ENCODE measurements at places on chromosomes 12 and 14.

GRCh38 chr12:9741726-9742125 is 8.8 kb upstream of the CLECL1 start:
- peak; percentile 81 for DNase-seq

DNA sequence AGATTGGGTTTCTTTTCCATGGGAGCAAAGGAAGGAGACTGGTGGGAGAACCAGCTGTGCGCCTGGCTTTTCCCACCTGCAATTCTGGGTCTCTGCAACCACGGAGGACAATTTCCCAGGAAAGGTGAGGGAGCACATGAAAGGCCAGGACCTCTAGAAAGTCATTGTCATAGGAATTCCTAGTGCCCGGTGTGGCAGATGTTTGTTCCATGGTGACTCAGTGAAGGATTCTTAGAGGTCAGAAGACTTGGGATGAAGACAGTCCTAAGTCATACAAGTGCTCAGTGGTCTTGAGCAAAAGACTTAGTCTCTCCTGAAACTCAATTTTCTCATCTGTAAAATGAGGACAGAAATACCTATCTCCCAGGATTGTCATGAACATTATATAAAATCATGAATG is 51.3 kb downstream of the KCNA5 start:
- no peak for DNase-seq

DNA sequence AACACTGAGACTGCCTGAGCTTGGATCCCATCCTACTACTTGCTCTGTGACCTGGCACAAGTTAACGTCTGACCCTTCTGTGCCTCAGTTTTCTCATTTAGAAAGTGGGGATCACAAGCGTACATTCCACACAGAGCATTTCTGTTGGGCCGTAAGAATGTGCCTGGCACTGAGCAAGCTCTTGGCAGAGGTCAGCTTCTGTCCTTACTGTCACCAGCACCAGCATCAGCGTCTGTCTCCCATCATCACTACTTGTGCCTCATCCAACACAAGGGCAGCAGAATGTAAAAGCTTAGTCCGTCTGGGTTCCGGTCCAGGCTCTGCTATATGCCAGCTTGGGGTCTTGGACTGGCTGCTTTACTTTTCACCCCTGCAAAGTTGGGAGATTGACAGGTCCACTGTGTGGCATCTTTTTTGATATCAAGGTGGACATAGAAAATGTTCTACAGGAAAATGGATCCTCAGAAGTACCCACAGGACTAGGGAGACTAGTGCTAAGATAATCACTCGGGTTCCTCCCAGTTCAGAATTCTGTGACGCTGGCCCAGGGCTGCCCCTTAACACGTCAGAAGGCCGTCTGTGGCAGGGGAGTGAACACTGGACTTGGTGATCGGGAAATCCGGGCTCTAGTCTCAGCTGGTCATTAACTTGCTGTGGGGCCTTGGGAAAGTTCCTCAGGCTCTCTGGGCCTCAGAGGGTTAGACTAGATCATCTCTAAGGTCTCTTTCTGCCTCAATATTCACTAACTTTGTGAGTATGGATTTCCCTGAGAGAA is 65.9 kb downstream of the CACNA1C start:
- no peak for DNase-seq

DNA sequence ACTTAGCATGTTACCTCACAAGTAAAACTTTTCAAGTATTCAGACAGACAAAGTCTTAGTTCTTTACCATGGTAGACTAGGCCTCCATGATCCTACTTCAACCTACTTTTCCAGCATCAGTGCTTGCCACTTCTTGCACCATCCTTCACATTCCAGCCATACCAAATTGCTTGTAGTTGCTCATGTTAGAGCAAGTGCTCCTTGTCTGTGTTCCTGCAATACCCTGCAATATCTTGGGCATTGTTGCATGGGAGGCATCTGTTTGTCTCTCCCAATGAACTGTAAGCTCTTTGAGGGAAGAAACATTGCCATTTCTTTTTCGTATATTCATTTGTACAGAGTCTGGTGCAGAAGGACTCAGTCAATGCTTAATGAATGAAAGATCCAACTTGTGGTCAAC is 78.0 kb downstream of the SRGAP1 start:
- DNase-seq, result no peak

GRCh38 chr14:100522616-100523099 is 64.6 kb downstream of the BEGAIN start:
- DNase-seq, result no peak

DNA sequence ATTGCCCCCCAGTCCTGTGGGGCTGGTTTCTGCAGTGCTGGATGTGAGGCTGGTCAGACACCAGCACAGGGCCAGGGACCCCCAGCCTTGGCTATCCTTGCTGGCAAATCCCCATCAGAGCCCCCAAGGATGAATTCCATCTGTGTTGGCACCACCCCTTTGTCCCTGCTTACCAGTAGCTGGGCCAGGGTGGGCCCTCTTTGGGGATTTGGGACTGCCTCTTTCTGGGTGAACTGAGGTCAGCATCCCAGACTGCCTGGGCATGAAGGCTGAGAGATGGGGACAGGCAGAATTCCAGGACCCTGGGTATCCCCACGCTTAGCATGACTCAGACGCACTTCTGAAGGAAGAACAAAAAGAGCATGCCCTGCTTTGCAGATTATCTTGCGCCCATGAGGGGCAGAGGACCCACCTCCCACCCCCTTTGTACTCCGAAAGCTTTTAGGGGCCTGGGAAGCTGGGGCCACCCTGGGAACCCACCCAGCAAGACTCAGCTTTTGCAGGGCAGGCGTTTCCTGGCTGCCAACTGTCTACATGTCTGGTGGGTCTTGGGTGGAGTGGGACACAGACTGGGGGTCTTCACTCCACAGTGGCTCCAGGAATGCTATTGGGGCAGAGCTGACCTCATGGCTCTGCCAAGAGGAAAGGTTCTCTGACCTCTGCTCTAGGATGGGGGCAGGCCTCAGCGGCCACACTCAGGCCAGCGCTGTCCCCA is 26.8 kb downstream of the RFLNA start:
- DNase-seq, result no peak

DNA sequence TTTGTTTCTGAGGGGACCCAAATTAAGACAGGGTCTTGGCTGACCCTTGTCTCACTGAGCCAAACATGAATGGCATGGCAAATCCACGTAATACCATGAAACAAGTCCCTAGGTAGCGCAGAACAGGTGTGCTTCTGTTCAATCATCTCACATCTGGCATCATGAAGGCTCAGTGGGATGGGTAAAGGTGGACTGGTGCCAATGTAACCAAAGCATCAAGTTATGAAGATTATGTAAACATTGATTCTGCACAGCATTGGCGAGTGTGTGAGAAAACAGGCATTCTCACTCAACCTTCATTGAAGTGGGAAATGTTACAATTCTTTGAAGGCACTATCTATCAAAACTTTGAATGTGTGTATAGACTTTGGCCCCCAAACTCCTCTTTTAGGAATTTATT is 41.9 kb downstream of the PTGER2 start:
- DNase-seq, result no peak

DNA sequence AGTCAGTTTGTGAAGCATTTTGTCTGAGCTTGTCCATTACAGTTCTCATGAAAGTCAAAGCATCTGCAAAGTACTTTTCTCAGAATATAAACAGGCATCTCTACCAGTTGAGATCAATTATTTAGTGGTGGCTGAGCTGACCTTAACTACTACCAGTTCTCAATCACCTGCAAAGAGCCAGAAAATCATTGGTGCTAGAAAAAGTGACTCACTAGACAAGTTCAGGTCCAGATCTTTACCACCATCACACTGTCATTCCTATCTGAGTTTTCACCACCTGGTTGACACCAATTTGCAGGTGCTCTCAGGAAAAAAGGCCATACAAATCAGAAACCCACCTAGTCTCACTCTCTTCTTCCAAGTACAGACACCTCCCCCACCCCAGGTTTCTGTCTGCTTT is 33.3 kb downstream of the ITPR2 start:
- no peak for DNase-seq

GRCh38 chr14:91744068-91744480 is 12.2 kb upstream of the CATSPERB start:
- DNase-seq, result no peak

GRCh38 chr12:131862084-131862441 is 32.4 kb upstream of the ULK1 start:
- no peak for DNase-seq

DNA sequence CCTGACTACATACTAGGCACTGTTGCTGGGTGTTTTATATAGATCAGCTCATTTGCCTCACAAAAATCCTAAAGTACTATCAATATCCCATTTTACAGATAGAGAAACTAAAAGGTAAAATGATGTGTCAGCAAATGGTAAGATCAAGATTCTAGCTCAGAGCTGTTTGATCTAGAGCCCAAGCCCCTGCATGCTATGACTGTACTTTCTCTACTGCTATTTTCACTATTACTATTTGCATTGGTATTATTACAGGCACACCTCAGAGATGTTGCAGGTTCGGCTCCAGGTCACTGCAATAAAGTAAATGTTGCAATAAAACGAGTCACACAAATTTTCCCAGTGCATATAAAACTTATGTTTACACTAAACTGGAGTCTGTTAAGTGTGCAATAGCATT is 10.9 kb downstream of the ISCU start:
- DNase-seq, result no peak

GRCh38 chr14:77574446-77575115 is 41.9 kb downstream of the SPTLC2 start:
- DNase-seq, result no peak

DNA sequence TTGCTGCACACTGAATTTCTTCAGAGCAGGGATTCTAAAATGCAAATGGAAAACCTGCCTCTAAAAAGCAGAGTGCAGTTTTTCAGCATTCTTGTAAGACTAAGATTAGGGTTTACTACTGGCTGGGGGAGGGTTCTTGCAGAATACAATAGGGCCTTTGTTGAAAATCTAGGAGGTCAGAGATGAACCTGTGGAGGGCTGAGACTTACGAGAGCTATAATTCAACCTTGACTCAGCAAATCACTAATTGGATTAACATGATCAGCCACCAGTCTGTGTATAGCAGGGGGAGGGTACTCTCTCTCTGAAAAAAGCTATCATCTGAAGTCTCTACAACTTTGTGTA is 92.6 kb upstream of the HIF1A start:
- DNase-seq, result no peak

DNA sequence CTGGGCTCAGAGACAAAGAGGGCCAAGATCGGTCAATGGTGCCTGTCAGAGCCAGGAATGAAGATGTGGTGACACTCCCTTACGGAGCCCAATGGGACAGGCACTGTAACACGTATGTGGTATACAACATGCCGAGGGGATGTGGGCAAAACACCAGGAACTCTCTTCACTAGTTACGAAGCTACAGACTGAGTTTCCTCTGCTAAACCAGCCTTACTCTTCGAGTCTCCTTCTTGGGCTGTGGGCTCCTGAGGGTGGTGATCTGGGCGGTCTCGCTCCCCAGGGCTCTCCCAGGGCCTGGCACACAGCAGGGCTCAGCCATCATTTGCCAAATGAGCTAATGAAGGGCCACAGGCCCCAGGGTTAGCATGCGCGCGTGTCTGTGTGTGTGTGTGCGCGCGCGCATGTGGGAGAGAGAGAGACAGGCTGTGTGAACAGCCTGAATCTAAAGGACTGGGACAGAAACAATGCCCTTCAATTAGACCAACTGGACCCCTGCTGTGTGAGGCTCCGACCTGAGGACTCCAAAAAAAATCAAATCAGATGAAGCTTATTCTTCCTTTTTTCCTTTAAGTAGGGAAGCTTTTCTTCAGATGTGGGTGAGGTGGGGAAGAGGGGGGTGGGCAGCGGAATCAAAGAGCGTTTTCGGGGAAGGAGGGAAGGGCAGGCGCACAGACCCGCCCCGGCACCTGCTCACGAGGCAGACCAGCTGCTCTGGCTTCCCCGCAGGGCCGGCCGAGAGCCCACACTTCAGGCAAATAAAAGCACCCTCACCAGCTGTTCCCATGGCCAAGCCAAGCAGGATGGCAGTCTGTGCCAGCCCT is 42.5 kb downstream of the CCDC88C start:
- DNase-seq, result no peak

DNA sequence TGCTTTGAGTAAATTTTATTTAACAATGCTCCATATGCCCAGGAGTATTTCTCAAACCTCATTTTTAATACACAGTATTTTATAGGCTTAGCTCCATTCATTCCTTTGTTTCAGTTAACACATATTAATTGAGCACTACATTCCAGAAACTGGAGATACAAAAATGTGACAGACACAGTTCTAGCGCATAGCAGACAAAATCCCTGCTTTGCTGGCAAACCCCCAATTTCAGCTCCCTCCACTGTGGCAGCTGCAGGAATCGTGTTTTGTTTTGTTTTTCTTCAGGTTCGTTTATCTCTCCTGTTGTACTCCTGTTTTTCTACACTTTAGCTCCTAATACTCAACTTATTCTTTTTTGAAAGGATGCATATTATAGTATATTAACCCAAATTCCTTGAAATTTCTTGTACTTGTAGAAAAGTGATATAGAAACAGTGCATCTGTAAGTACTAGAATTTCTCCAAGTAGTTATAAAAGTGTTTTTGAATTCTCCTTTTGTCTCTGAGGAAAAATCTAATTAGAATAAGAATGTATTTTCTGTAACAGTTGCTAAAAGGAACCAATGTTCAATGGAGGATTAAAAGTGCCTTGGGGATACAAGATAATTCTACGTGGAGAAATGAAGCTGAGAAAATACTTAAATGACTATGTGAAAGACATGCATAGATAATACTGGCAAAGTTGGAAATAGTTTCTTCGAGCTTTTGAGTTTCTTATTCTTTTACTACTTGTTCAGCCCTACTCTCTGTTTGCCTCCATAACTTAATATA is 6.4 kb upstream of the RAB21 start:
- no peak for DNase-seq

DNA sequence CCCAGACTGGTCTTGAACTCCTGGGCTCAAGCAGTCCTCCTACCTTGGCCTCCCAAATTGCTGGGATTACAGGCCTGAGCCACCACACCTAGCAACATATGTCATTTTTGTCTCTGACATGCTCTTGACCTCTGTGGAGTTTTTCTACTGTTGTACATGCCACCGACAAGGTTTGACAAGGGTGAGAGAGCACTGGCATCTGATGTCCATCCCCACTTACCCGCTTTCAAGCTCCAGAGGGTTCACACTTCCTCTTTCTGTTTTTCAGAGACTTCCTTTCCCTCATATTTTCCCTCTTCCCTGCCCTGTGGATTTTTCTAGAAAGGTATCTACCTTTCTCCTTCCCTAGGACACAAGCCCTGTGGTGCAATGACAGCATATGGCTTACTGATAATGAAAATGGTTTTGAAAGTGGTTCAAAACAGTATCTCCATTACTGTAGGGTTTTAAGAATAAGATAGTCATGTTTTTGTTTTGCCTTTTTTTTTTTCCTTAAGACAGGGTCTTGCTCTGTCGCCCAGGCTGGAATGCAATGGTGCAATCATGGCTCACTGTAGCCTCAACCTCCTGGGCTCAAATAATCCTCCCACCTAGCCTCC is 27.7 kb upstream of the PLEKHG3 start:
- no peak for DNase-seq

GRCh38 chr14:32307881-32308582 is 21.1 kb upstream of the AKAP6 start:
- DNase-seq, result no peak

DNA sequence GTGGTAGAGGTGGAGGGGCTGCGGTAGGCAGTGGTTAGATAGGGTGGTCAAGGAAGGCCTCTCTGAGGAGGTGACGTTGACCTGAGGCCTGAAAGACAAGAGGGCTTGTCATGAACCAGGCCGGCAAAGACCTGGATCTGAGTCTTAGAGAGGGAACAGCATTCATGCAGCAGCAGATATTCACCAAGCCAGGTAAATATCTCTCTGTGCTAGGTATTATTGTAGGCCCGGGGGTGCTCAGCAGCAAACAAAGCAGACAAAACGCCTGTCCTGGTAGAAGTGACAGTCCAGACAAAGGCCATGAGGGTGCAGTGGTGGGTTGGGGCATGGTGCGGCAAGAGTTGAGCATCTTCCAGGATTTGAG is 117.6 kb downstream of the PTPN11 start:
- no peak for DNase-seq

GRCh38 chr12:100279607-100280244 is 12.7 kb downstream of the SCYL2 start:
- DNase-seq, result no peak

GRCh38 chr12:6044082-6044481 is 80.4 kb downstream of the VWF start:
- no peak for DNase-seq
